ENCODE measurements at places on chromosomes 2 and 18.

DNA sequence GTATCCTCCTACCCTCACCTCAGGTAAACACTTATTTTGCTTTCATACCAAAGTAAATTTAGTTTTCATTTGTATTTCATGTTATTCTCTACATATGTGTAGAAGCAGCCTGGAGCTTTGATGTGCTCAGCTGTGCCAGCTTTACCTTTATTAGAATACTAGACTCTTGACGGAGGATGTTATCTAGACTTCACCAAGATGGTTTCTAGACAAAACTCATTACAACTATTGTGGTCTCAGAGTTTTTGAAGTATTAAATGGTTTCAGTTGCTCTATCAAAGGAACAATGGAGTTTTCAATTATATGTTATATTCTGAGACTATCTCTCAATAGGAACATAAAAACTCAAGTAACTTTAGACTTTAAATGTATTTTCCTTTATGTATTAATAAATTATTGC lies 5.0 kb upstream of the IL18RAP start:
- no peak for DNase-seq

DNA sequence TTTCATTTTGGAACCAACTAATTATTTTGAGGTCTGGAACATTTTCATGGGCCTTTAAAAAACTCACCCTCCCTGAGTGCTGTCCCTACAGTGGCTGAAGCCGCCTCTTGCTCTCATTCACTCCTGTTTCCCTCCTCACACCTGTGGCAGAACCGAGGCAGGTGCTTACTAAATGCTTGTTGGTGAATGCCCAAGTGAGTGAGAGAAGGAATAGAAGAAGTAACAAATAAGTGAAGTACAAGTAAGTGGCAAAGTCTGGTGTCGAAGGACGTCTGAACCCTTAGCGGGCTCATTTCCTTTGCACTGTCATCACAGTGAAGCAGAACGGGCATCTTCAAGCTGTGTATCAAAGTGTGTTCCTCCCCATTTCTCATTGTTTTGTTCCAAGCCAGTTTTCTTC lies 135.2 kb downstream of the RHBDD1 start:
- DNase-seq: no peak

- DNase-seq: no peak
Measured at GRCh38 chr2:99348173-99348572, 11.0 kb downstream of the EIF5B start.

DNA sequence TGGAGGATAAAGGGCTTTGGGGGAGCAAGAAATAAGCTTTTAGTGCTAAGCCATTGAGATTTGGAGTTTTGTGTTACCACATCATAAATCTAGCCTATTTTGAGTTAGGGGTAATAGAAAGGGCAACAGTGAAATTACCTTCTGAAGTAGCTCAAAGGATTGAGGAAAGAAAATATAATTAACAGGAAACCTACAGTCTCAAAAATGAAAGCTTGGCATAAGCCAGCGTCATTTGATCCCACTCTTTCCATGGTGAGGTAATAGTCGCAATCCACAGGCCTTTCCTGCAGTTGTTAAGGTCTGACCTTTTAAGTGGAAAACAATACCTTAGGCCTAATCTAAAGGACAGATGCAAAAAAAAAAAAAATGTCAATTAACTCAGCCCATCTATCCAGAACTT lies 182.7 kb downstream of the UXS1 start:
- no peak for DNase-seq

GRCh38 chr2:203948733-203949132 lies 12.2 kb downstream of the ICOS start:
- DNase-seq: no peak

DNA sequence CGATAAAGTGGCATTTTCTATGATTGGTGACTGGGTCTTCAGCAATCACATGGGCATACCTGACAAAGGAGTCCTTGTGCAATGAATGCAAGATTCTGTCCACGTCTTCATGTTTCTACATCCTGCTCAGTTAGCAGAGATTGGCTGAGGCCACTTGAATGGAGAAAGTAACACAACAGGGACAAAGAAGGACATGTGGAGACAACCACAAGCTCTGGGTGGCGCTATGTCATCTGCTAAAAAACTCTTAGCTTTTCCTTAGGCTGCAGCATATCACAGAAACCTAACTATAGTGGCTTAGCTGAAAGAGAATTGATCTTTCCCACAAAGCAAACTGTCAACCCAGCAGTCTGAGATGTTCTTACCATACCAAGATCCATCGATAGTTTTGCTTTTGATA lies 1109.7 kb downstream of the SOCS6 start:
- DNase-seq: no peak

DNA sequence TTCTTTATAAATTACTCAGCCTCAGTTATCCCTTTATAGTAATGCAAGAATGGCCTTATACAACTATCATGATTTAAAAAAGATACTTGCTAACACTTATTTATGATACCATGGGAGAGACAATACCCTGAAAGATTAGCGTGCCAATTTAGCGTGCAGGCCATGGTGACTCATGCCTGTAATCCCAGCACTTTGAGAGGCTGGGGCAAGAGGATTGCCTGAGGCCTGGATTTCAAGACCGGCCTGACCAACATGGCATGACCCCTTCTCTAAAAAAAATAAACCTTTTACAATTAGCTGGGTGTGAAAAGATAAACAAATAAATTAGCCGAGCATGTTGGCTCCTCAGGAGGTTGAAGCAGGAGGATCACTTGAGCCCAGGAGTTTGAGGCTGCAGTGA lies 493.4 kb upstream of the FSIP2 start:
- DNase-seq: no peak

DNA sequence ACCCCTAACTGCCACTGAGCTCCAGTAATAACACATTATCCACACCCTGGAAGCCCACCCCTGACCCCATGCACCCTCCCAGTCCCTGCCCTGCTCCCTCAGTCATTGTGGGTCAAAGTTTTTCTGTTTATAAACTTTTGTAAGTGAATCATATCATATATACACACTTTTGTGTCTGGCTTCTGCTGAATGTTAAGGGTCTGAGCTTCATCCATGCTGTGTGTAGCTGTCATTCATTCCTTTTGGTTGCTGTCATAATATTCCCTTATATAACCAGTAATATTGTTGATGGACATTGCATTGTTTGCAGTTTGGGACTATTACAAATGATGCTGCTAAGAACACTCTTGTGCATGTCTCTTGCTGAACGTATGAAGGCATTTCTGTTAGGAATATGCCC lies 14.5 kb downstream of the CNNM4 start:
- DNase-seq: no peak

- no peak for DNase-seq
Measured at GRCh38 chr2:226680719-226681118, 118.9 kb downstream of the IRS1 start.

DNA sequence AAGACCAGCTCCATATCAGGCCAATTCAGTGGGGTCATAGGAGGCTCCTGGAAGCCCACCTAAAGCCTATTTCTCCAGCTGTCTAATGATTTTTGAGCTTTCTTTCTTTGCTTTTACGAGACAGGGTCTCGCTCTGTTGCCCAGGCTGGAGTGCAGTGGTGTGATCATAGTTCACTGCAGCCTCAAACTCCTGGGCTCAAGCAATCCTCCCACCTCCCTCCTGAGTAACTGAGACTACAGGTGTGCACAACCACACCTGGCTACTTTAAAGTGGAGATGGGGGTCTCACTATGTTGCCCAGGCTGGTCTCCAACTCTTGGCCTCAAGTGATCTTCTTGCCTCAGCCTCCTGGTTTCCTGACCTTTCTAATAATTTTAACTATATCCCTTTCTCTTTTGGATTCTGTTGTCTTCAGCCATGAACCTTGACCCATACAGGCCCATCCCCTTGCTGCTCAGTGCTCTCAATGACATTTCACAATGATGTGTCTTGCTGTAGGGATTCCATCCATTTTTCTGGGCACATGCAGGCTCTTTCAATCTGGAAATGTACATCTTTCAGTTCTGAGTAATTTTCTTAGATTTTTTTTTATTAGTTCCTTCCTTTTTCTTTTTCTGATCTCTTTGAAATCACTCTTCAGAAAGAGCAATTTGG lies 29.7 kb downstream of the GNLY start:
- DNase-seq: no peak
